Fibroblast of villous mesenchyme (primary cell): ENCODE measurements at places on chromosomes 7 and 10. TPM values are rescaled to one million over a fixed set of nuclear protein-coding genes. Genes with fewer than 3 reads are reported as not detected.

Gene OPTN
- total RNA-seq = 90.2 and 125 TPM in 2 replicates

Gene TMEM72
- total RNA-seq = not detected in 2 replicates

Gene PAX4
- total RNA-seq = not detected in 2 replicates

Gene CYP2E1
- 1.3 and 1.6 TPM in 2 replicates for total RNA-seq

Gene GPR85
- 2.6 TPM in 2 replicates for total RNA-seq

Gene RBM20
- total RNA-seq = under 0.01 and 0.32 TPM in 2 replicates

Gene GJD4
- total RNA-seq = not detected in 2 replicates

Gene LIPF
- not detected in 2 replicates for total RNA-seq

Gene VSTM4
- total RNA-seq = 4.7 and 6.4 TPM in 2 replicates

Gene C10orf67
- under 0.01 TPM in 2 replicates for total RNA-seq

Gene CDCA7L
- 23.2 and 31.5 TPM in 2 replicates for total RNA-seq

Gene CYP3A7
- not detected in 2 replicates for total RNA-seq

Gene CDC14C
- total RNA-seq = under 0.01 TPM in 1 of 2 replicates, not detected in the other

Gene ZC3HAV1
- total RNA-seq = 35.8 and 56.6 TPM in 2 replicates

Gene CTTNBP2
- total RNA-seq = 1.3 and 3.2 TPM in 2 replicates

Gene SPDYE11
- not detected in 2 replicates for total RNA-seq

Gene TMEM176B
- 0.43 TPM in 1 of 2 replicates, not detected in the other for total RNA-seq

Gene GIMAP2
- under 0.01 and 2.6 TPM in 2 replicates for total RNA-seq

Gene ZNF503
- 7.8 and 11.9 TPM in 2 replicates for total RNA-seq

Gene VPS37D
- total RNA-seq = 3.0 and 4.2 TPM in 2 replicates

Gene EGFR
- total RNA-seq = 92.8 and 98.9 TPM in 2 replicates

Gene LRRN3
- 0.64 and 0.86 TPM in 2 replicates for total RNA-seq

Gene MMD2
- total RNA-seq = not detected in 2 replicates

Gene SLC18A2
- total RNA-seq = under 0.01 TPM in 1 of 2 replicates, not detected in the other
